T-helper 17 cell (primary cell): ENCODE measurements at places on chromosomes 6 and 20. TPM values are rescaled to one million over a fixed set of nuclear protein-coding genes. Genes with fewer than 3 reads are reported as not detected.

DNA sequence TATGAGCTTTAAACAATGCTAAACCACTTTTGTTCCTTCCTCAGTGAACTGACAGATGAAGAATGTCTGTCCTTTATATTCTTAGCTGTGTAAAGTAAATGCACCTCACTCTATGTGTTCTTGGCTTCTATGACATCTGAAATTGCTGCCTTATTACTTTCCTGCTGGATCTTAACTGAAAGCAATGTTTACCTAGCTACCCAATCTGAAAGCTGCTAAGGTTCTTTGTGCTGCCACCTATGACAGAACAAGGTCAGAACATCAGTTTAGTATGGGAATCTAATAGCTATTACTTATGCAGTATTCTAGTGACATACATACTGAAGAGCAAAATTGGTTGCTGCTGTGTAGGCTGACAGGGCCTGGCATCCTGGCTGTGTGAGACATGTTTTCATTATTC lies 444.1 kb downstream of the KHDRBS2 start:
- no peaks in the 10 kb centered on the region for H3K27me3 ChIP-seq
- no peak overlapping the region for H3K27ac ChIP-seq
- DNase-seq, result no peak

DNA sequence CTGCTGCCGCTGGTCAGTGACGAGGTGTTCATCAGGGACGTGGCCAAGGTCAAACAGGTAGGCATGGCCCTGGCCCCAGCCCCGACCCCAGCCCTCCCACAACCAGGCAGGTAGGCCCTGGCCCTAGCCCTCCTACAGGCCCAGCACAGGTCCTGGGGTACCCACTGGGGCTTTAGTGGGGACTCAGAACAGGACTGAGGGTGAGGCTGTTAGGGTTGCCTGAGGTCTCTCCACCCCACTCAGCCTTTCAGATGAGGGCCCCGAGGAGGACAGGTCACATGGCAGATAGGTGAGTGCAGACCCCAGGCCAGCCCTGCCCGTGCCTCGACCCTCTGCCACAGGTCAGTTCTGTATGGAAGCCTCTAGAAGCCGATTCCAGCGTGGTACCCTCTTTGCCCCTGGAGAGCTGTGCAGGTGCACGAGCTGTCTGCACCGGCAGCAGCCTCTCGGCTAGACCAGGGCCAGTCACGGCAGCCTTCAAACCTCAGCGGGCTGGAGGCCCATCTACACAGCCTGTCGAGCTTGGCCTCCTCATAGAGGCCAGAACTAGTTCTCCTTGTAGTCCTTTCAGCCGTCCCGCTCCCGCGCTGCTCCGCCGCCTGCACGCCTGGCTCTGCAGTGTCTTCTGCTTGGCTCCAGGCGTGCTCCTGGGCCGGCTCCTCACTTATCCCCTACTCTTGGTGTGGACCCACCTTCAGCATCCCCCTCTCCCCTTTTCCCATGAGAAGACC lies 35.5 kb downstream of the PYGB start:
- no peaks in the 10 kb centered on the region for H3K27me3 ChIP-seq
- no peak for DNase-seq
- peaks cover 6% of the 10 kb centered on the region for H3K4me1 ChIP-seq
- H3K27ac ChIP-seq, result peak overlapping the region; percentile 85

DNA sequence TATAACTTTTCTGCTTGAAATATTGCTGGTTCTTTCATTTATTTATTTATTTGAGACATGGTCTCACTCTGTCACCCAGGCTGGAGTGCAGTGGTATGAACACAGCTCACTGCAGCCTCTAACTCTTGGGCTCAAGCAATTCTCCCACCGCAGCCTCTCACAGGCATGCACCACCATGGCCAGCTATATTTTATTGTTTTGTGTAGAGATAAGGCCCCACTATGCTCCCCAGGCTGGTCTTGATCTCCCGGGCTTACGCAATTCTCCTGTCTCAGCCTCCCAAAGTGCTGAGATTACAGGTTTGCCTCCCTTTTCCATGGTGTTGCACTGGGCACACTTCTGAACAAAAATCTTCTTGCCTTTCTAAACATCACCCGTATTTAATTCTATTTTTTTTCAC lies 39.1 kb upstream of the RNGTT start:
- no peak for DNase-seq
- H3K36me3 ChIP-seq, result peaks cover 2% of the 10 kb centered on the region
- no peak overlapping the region for H3K4me3 ChIP-seq
- H3K27ac ChIP-seq, result no peak overlapping the region
- H3K4me1 ChIP-seq, result peaks cover 5% of the 10 kb centered on the region
- H3K27me3 ChIP-seq, result peaks cover 20% of the 10 kb centered on the region

- no peak overlapping the region for H3K27ac ChIP-seq
- no peaks in the 10 kb centered on the region for H3K36me3 ChIP-seq
- H3K4me3 ChIP-seq, result no peak overlapping the region
Observed at GRCh38 chr6:15160812-15161211, 85.1 kb upstream of the JARID2 start.

DNA sequence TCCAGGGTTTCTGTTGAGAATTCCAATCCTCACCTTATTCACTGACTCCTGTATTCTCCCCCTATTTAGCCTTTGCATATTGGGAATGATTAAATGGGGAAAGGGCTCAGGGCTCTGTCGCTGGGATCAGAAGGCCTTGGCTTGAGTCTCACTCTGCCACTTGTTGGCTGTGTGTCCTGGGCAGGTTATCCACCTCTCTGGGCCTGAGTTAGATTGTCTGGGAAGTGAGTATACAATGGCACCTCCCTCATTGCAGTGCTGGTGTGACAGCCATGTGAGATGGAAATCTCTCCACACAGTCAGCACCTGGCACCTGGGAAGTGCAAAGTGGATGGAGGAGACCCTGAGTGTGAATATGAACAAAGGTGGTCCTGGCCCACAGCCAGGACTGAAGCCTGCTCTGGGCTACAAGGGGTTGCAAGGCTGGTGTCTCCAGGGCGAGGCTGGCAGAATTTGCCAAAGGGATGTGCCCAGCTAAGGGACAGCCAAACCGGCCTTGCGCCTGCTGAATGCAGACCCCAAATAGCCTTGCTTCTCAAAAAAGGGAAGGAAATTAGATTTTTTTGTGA lies 200.0 kb upstream of the PMEPA1 start:
- peaks cover 56% of the 10 kb centered on the region for H3K27me3 ChIP-seq
- H3K36me3 ChIP-seq, result no peaks in the 10 kb centered on the region
- H3K4me3 ChIP-seq, result no peak overlapping the region
- no peak for DNase-seq
- no peak overlapping the region for H3K27ac ChIP-seq

DNA sequence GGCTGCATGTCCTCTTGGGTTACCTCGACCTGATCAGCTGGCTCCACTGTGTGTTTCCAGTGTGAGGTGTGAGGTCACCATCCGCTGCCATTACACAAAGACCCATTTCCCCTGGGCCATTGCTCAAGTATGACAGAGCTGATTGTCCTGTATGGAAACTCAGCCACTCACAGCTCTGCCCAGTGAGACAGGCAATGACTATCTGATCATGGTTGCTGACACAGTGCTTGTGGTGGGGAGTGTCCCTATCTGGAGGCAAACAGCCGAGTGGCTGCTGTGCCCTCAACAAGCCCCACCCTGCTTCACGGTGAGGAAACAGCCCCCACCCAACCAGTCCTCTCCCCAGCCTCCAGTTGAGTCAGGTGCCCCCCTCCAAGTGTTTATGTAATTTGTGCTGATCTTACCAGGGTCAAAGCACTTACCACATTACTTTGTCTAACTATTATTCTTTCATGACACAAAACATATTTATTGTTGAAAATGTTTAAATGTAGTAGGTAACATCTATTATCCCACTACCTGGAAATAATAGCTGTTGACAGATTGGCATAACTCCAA lies 11.7 kb upstream of the MAPK13 start:
- H3K27ac ChIP-seq, result peak overlapping the region; percentile 93
- no peaks in the 10 kb centered on the region for H3K27me3 ChIP-seq
- no peaks in the 10 kb centered on the region for H3K36me3 ChIP-seq
- DNase-seq, result peak; percentile 37
- peaks cover 77% of the 10 kb centered on the region for H3K4me1 ChIP-seq

DNA sequence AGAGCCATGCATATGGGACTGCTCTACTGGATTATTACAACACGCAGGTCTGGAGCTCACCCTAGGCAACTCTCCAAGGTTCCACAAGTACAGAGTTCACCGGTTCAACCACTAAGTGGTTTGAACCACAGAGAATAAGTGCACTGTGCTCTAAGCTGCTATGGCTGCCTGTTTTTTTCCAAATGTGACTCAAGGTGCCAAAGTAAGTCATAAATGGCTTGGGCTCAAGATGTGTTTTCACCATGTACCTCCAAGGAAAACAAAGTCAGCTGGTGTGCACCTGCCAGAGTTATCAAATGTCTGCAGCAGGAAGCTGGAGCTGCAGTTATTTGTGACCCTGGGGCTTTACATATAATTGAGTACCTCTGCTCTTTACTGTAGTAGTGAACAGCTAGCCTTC lies 76.7 kb downstream of the PREP start:
- H3K27me3 ChIP-seq, result no peaks in the 10 kb centered on the region
- H3K4me1 ChIP-seq, result peaks cover 10% of the 10 kb centered on the region
- peaks cover 21% of the 10 kb centered on the region for H3K36me3 ChIP-seq
- H3K4me3 ChIP-seq, result no peak overlapping the region
- no peak overlapping the region for H3K27ac ChIP-seq

DNA sequence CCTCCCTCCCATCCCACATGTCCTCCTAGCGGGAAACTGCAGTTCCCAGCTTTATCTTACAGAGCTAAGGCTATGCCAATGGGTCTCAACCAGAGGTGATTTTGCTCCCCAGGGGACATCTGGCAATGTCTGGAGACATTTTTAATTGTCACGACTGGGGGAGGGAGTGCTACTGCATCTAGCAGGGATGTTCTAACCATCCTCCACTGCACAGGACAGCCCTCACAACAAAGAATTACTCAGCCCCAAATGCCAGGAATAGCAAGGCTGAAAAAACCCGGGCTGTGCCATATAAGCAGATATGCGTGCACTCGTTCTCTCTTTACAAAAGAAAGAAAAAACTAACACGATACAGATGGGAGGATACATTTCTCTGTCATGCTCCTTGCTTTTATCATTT lies 8.5 kb downstream of the MRPS18A start:
- peaks cover 5% of the 10 kb centered on the region for H3K36me3 ChIP-seq
- H3K4me3 ChIP-seq, result no peak overlapping the region
- H3K27ac ChIP-seq, result no peak overlapping the region
- no peak for DNase-seq

GRCh38 chr6:153073841-153074240 lies 57.2 kb downstream of the RGS17 start:
- no peaks in the 10 kb centered on the region for H3K36me3 ChIP-seq
- no peak overlapping the region for H3K4me3 ChIP-seq
- H3K4me1 ChIP-seq, result no peaks in the 10 kb centered on the region
- H3K27ac ChIP-seq, result no peak overlapping the region
- peaks cover 17% of the 10 kb centered on the region for H3K27me3 ChIP-seq

DNA sequence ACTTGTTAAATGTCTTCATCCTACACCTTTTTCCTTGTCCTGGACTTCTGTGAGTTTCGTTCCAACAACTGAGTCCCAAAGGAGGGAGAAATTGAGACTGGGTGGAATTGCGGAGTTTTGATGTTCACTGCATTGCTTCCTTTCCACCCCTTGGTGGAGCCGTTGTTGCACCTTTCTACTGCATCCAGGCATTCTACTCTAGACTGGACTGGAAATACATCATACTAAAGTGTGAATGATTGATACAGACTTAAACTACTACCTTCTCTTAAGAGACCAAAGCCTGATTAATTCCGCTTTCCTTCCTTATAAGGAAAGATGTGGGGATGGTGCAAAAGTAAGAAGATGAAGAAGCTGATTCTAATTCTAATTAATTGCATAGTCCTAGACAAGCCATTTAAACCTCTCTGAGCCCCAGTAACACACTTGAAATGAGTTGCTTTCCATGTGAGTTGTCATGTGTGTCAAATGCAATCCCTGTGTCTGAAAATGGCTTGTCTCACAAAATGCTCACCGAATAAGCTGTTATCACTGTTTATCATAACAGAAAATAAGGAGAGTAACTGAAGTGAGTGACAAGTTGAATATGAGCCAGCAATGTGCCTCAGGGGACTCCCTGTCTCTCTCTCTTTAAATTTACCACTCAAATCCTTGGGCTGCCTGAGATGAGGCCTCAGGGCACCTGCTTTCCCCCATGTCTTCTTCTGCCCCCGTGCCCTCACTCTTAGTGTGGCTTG lies 338.3 kb upstream of the CHD6 start:
- no peak for DNase-seq
- H3K27ac ChIP-seq, result no peak overlapping the region
- no peaks in the 10 kb centered on the region for H3K36me3 ChIP-seq
- H3K27me3 ChIP-seq, result no peaks in the 10 kb centered on the region

DNA sequence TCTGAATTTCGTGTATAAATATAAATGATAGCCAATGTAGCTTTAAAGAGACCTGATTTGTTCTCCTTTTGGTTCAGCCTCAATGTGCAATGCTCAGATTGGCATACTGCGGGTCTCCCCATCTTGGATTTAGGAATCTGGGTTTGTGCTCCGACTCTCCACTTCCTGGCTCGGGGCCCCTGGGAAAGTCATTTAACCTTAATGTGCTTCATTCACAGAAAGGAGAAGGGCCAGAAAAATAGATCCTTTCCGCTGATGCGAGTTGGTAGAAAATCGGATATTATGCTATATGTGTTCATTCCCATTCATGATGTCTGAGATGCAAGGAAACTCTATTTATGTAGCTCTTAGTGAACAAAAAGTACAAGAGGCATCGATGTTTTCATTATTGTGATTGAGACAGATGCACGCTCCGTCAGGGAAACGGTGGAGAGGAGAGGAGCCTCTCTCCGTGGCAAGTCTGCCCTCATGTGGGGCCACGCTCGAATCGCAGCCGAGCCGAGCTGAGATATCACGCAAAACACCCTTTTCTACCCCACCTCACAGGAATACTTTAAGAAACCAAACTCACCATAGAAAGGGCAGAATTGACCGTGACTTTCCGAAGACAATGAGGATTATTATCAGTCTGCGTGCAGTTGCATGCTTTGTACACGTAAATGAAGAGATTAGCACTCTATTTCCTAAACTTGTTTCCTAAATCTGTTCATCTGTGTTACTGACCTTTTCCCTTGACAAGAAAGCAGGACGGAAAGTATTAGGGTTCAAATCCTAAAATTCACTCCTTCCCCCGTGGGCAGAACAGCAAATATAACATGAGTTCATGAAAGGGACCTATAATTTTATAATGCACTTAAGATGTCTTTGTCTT lies 136.6 kb downstream of the COL9A1 start:
- DNase-seq, result peak; percentile 6
- H3K27me3 ChIP-seq, result peaks cover 54% of the 10 kb centered on the region
- peak overlapping the region; percentile 19 for H3K4me3 ChIP-seq
- no peaks in the 10 kb centered on the region for H3K36me3 ChIP-seq
- H3K4me1 ChIP-seq, result peaks cover 6% of the 10 kb centered on the region

PI3 gene
- not detected for total RNA-seq

MACROD2 gene
- total RNA-seq, result 0.85 TPM

SNX21 gene
- total RNA-seq, result 3.1 TPM

NAA20 gene
- total RNA-seq, result 22.4 TPM

TFAP2A gene
- 0.40 TPM for total RNA-seq

PSORS1C2 gene
- total RNA-seq, result not detected

LGSN gene
- not detected for total RNA-seq

TP53TG5 gene
- not detected for total RNA-seq

ASIP gene
- total RNA-seq, result not detected
